Activated T-helper 1 cell treated with anti-CD3 and anti-CD28 coated beads, Interleukin-12 subunit alpha, Interleukin-12 subunit beta, Interleukin-2, Interleukin-4 antibody, amounts not matched to agents 30 ng/mL and 10 ng/mL and 1 ng/mL, durations not matched to agents 14 hours and 24 hours and 36 hours (primary cell): ENCODE measurements at places on chromosomes 13 and 19.

GRCh38 chr13:102962430-102962829, 103.8 kb downstream of the SLC10A2 start:
- H3K27me3 ChIP-seq, result peaks cover 3% of the 10 kb centered on the region
- H3K4me3 ChIP-seq, result no peak overlapping the region
- no peak overlapping the region for H3K27ac ChIP-seq
- no peaks in the 10 kb centered on the region for H3K36me3 ChIP-seq
- no peaks in the 10 kb centered on the region for H3K4me1 ChIP-seq
- no peak for DNase-seq

GRCh38 chr19:52086481-52086880, 9.1 kb downstream of the ZNF841 start:
- H3K27me3 ChIP-seq, result no peaks in the 10 kb centered on the region
- no peaks in the 10 kb centered on the region for H3K4me1 ChIP-seq
- peaks cover 78% of the 10 kb centered on the region for H3K36me3 ChIP-seq
- no peak overlapping the region for H3K4me3 ChIP-seq
- DNase-seq, result no peak

- no peaks in the 10 kb centered on the region for H3K27me3 ChIP-seq
- no peak for DNase-seq
- peak overlapping the region; percentile 99 for H3K4me3 ChIP-seq
- H3K4me1 ChIP-seq, result peaks cover 40% of the 10 kb centered on the region
- H3K27ac ChIP-seq, result peak overlapping the region; percentile 58
- H3K36me3 ChIP-seq, result peaks cover 14% of the 10 kb centered on the region
Observed at GRCh38 chr19:45078390-45079062, 534 bp upstream of the GEMIN7 start.

GRCh38 chr13:44620057-44620456, 43.9 kb upstream of the TSC22D1 start:
- H3K4me1 ChIP-seq, result no peaks in the 10 kb centered on the region
- H3K4me3 ChIP-seq, result no peak overlapping the region
- H3K36me3 ChIP-seq, result no peaks in the 10 kb centered on the region
- H3K27ac ChIP-seq, result no peak overlapping the region
- H3K27me3 ChIP-seq, result peaks cover 10% of the 10 kb centered on the region
- no peak for DNase-seq

DNA sequence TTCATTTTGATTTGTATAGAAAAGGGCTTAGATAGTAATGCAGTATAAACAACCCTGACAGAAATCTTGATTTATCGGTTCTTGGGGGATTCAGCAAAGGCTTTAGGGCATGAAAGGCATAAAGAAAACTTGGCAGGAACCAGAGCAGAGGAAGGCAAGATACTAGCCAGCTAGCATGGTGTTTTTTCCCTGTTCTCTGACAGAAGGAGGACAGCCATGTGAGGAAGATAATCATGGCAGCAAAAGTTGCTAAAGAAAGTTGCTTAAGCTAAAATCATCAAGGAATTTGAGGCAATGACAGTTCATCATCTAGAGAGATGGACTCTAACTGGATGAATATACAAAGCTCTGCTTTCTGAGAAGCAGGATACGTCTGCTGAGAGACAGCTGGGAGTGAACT, 294.1 kb downstream of the KCNRG start:
- H3K4me1 ChIP-seq, result peaks cover 6% of the 10 kb centered on the region
- no peak for DNase-seq
- peaks cover 2% of the 10 kb centered on the region for H3K36me3 ChIP-seq

DNA sequence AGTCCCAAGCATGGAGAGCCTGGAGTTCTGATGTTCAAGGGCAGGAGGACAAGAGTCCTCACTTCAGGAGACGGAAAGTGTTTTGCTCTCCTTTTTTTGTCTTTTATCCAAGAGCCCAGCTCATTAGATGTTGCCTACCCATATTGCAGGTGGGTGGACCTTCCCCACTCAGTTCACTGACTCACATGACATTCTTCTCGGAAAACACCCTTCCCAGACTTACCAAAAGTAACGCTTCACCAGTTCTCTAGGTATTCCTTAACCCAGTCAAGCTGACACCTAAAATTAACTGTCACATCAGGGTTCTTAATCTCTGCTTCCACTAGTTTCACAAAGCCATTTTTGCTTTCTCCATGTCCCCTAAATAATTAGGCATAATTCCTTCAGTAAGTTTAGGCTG, 2215.4 kb upstream of the PCDH20 start:
- no peaks in the 10 kb centered on the region for H3K27me3 ChIP-seq
- no peaks in the 10 kb centered on the region for H3K36me3 ChIP-seq
- DNase-seq, result no peak
- no peaks in the 10 kb centered on the region for H3K4me1 ChIP-seq
